ENCODE measurements at places on chromosomes 3 and 15.

DNA sequence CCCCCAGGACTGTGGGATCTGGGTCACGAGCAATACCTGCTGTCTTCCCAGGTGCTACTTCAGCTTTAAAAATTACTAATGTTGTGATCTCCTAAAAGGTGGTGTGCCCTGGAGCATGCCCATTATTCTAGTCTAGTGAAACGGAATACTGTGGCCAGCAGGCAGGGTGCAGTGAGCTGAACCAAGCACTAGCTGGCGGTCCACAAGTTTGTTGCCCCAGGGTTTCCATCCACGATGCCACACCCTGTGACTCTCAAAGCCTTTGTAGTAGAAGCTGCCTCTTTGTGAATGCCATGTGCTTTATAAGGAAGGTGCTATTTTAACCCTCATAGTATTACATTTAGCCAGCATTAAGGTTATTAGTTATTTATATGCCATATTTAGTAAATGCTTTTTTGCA lies 49.1 kb downstream of the PXYLP1 start:
- no peak for DNase-seq

DNA sequence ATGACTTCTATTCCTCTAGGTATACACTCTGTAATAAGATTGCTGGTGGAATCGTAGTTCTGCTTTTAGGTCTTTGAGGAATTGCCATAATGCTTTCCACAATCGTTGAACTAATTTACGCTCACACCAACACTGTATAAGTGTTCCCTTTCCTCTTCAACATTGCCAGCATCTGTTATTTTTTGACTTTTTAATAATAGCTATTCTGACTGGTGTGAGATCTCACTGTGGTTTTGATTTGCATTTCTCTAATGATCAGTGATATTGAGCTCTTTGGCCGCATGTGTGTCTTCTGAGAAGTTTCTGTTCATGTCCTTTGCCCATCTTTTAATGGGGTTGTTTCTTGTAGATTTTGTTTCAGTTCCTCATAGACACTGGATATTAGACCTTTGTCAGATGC lies 12.8 kb downstream of the NXPE3 start:
- DNase-seq: no peak

- DNase-seq: no peak
These were observed 51.4 kb downstream of the SLC6A11 start for GRCh38 chr3:10867384-10867783.

DNA sequence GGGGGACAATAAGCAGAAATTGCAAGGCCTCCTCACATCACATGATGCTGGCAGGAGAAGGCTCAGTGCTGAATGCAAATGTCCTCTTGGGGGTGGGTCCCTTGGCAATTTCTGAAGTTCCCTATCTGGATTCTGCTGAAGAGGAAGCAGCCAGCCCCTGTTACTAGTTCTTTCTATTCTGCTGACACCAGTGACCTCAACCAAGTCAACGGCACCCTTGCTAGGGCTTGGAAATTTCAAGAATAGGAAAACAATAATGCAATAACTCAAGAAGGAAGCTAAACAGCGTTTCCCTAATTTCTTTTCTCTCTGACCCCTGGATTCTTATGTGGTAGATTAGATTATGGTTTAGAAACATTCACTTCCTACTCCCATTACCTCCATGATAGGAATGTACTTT lies 46.2 kb upstream of the FOXP1 start:
- DNase-seq: no peak

GRCh38 chr3:81468391-81468790 lies 293.1 kb downstream of the GBE1 start:
- no peak for DNase-seq

GRCh38 chr3:99548674-99549073 lies 89.7 kb upstream of the COL8A1 start:
- DNase-seq: no peak

DNA sequence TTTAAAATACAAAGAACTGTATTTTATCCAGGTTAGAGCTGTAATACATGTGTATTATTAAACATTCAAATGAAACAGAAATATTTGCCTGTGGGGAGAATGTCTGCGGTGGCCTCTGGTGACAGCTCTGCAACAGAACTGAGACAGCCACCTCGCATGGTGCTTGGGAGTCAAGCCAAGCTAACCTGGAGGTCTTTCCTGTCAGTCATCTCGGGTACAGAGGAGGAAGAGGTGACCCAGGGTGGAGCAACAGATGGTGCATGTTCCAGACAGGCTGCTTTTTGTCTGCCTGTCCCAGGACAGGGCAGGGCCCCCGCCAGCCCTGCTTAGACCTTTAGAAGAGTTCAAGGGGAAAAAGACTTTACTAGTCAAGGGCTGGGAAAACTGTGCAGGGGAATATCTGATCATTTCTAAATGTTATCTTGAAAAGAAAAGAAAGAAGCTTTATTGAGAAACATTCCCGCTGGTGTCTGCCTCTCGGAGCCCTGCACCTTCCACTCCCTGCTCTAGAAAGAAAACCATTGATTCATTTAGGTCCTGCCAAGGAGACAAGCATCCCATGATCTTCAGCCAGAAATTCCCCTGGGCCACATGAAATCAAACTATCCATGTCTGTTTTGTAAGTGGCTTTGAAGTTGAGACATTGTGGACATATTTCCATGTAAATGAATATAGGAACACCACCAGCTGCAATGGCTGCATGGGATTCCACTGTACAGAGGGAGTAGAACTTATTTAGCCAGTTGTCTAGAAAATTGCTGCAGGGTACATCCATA lies 5.5 kb upstream of the NR2E3 start:
- DNase-seq: no peak

DNA sequence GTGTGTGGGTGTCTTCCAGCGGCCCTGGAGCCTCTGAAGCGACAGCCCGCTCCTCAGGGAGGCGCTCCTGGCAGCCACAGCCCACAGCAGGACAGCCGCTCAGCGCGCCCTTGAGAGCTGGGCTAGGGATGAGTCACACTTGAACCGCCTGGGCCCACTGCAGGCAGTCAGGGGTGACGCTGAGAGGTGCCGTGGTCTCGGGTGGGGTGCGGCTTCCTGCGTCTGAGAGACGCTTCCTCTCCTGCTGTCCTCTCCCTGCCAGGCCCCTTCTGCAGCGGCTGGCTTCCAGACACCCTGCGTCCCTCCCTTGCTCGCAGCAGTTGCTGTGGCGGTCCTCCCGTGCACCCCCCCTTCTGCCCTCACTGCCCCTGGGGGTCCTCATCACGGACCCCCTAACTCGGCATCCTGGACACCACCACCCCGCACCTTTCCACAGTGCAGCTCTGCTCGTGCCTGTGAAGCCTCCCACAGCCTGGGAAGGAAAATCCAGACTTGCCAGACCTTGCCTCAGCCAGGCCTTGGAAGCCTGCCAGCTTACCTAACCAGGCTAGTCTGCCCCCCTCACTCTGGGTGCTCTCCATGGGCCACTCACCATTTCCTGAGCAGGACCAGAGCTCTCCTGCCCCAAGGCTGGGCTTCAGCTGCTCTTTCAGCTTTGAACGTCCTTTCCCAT lies 1.1 kb upstream of the SPTBN5 start:
- DNase-seq: peak; percentile 82

GRCh38 chr3:47515100-47515499 lies 1.6 kb upstream of the ELP6 start:
- no peak for DNase-seq

- DNase-seq: no peak
These were observed 5.6 kb downstream of the TP53BP1 start for GRCh38 chr15:43487271-43487895.

- no peak for DNase-seq
These were observed 33.1 kb downstream of the RNU5B-1 start for GRCh38 chr15:65337436-65338070.

DNA sequence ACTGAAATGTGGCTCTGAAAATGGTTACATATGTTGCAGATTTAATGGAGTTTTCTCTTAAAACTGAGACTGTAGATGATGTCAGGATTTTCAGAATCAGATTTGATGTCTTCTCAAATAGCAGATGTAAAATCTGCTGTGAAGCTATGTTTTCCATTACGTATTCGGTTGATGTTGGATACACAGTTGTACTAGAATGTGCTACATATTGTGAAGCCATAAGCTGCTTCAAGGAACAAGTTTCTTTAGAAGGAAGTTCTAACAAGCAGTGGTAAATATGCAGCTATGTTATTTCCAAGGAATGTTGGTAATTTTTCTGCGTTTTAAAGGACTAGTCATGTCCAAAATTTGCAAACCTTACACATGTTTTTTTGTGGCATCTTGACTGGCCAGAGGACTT lies 197.7 kb downstream of the RBMS3 start:
- no peak for DNase-seq

DNA sequence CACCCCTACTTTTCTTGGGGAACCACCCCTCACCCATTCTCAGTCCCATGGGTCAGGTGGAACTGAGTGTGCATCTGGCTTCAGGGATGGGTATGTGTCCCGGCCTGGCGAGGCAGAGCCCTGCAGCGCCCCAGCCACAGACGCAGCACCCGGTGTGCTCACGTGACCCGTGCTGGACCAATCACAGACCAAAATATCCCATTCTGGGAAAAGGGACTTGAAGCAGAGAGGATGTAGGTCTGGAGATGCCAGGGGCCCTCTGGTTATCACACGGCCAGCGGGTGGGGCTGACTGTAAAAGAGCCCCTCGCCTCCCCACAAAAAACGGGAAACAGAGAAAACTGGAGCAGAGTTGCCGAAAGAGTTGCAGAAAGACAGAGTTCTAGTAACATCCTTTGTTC lies 138.0 kb upstream of the RAD18 start:
- DNase-seq: no peak

GRCh38 chr3:131194816-131195215 lies 168.1 kb downstream of the NEK11 start:
- no peak for DNase-seq

- no peak for DNase-seq
These were observed 170.2 kb upstream of the IL12A start for GRCh38 chr3:159818399-159818798.

DNA sequence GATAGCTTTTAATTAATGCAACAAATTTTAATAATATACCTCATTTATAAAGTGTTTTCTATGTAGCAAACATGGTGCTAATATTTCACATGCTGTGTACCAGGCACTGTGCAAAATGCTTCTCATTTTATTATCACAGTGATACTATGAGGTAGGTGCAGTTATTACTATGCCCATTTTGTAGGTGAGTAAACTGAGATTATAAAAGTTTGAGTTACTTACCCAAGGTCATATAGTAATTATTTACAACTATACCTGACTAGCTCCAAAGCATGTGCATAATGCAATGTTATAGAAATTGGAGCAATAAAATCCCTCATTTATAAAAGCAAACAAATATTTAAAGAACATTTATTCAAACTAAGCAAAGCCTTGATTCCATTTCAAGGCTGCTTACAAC lies 54.5 kb upstream of the DCBLD2 start:
- no peak for DNase-seq

- DNase-seq: no peak
These were observed 11.2 kb downstream of the HRH1 start for GRCh38 chr3:11165476-11165875.

DNA sequence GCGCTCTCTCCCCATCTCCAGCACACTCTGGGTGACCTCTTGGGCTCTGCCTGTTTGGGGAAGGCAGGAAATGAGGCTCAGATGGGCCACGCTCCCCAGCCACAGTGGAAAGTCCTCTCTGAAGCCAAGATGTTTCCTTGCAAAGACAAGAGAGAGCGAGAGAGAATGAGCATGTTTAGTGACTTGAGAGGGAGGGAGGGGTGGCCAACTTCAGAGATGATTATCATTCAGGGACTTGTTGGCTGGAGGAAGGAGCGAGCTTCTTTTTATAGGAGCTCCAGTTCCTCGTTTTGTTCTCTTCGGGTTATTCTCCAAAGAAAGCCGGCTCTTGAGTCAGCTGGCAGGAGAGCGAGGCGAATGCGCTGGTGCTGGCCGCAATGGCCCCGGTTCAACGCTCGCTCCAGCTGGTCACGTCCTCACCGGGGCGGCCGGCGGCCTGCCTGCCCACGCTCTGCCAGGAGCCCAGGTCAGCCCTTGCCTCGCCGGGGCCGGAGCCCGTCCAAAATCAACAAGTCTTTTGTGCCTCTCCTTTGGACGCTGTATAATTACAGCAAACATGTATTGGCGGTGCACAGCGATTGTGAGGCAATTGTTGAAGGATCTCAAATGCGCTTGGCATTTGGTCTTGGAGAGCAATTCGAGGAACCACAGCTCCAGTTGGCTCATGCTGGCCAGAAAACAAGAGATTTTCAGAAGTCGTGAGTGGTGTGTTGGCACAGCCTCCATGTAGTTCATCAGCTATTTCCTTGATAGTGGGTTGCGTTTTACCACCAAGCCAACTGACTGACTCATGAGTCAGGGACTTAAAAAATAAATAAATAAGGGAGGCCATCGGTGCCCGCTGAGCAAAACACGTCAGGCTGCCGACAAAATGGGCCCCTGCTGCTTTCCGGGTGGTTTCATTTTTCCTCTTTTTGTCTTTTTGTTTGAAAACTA lies 288.6 kb downstream of the UACA start:
- peak; percentile 12 for DNase-seq

- DNase-seq: no peak
These were observed 225.4 kb downstream of the CTNNB1 start for GRCh38 chr3:41424543-41425300.

GRCh38 chr3:150128126-150128525 lies 157.4 kb upstream of the PFN2 start:
- DNase-seq: no peak

DNA sequence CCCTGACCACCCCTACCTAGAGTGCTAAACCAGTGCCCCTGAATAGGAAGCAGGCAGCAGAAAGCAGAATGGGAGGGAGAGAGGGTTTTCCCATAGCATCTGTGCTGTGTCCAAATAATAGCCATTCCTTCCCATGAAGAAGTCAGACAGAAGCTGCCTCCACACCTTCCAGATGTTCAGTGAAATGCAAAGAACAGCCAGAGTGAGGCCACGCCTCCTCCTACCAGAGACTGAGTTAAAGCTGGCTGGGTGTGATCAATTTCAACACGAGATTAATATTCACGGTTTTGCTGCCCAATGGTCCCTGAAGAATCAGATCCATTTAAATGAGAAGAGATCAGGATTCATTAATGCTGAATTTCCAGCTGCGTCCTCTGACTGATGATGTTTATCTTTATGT lies 111.8 kb downstream of the SRGAP3 start:
- DNase-seq: no peak

DNA sequence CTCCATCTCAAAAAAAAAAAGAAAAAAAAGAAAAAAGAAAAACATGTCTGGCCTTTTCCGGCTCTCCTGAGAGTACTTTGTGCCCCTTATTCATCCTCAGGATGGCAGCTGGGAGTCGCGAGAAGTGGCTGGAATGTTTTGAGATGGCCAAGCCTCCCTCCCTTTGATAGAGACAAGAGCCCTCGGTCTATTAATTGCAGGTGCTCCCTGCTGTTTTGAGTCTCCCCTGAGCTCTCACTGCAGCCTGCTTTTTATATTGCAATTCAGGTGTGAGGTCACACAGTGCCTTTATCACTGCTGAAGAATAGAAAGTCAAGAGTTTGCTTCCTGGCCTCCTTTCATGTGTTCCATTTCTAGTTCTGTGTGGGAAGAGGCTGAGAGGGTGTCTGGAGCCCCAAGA lies 10.9 kb downstream of the CA12 start:
- DNase-seq: no peak

DNA sequence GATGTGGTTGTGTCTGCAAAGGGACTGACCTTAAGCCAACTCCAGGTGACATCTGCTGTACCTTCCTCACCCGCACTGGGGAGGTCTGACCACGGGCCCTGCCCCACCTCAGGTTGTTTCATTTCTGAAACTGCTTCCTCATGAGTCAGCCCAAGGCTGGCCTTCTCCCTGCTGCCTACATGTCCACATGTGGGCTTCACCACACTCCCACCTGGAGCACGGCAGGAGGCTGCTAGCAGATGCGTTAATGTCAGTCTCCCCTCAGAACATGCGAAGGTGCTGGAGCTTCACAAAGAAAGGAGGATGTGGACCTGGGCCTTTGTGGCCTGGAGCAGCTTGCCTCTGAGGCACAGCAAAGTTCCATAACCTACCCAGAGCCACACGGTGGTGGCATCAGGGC lies 69.4 kb upstream of the PLXNA1 start:
- no peak for DNase-seq
